Activated CD4-positive, alpha-beta T cell treated with anti-CD3 and anti-CD28 coated beads, Interleukin-2, Interleukin-4, amounts not matched to agents 100 ng/mL and 50 ng/mL, durations not matched to agents 16 hours and 8 hours (primary cell): ENCODE measurements at places on chromosomes 6 and 20.

- DNase-seq, result no peak
Measured at GRCh38 chr20:12311094-12311865, 393.6 kb downstream of the BTBD3 start.

- no peak for DNase-seq
Measured at GRCh38 chr6:20020526-20020925, 183.4 kb downstream of the ID4 start.

DNA sequence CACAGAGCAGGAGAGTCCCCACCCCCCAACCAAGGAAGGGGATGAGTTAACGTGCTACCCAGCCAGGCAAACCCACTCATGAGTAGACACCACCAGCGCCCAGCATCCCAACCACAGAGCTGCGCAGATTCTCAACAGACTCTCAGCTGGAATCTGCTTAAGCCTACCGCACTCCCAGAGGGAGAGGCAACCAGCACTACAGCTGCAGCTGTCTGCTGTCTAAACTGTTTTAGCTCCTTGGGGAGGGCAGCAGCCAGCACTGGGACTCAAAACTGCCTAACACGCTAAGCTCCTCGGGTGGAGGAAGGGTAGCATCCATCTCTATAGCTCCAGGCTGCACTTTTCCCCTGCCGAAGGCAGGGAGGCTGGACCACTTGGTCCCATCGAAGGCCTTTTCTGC is 539.8 kb downstream of the EPHA7 start:
- DNase-seq, result no peak

DNA sequence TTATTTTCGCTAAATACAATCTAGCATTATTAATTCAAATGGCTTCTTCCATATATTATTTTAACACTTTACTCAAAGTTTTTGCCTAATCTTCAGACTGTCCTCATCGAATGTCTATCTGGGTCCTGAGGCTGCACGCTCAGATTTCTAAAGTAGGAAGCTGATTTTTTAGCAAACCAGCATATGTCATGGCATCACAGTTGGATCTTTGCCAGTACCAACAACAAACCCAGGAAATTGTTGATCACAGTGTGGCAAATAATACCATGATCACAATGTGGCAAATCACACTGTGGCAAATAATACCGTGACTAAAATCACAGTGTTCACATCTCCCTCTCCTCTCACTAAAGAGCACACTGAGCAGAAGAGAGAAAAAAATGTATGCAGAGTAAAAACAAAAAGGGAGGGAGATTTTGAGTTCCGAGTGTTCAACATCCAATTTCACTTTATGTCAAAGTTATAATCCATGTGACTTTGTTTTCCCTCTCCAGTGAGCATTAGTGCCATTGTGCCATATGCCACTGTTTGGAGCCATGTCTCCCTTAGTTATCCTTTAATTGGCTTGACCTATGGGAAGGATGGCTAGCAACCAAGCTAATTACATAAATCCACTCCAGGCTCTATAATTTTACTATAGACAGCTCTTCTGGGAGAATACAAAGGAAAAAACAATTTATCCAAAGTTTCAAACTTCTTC is 1059.6 kb downstream of the HACE1 start:
- no peak for DNase-seq

- no peak for DNase-seq
Measured at GRCh38 chr6:40417031-40417430, 170.1 kb downstream of the LRFN2 start.

DNA sequence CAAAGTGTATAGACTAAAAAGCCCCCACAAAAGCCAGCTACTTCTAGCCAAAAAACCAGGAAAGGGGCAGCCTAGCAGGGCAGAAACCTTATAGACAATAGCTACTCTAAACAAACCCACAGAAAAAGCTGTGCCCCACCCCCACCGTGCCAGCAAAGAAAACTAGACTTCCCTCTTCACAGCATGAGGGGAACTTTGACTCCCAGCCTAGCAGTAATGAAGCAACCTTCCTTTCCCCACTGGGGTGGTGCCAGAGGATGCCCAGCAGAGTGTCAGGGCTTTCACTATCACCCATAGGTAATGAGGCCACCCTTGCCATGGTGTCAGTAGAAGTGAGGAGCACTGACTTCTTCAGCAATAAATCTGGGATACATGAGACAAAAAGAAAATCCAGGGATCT is 99.0 kb upstream of the LGSN start:
- DNase-seq, result no peak

DNA sequence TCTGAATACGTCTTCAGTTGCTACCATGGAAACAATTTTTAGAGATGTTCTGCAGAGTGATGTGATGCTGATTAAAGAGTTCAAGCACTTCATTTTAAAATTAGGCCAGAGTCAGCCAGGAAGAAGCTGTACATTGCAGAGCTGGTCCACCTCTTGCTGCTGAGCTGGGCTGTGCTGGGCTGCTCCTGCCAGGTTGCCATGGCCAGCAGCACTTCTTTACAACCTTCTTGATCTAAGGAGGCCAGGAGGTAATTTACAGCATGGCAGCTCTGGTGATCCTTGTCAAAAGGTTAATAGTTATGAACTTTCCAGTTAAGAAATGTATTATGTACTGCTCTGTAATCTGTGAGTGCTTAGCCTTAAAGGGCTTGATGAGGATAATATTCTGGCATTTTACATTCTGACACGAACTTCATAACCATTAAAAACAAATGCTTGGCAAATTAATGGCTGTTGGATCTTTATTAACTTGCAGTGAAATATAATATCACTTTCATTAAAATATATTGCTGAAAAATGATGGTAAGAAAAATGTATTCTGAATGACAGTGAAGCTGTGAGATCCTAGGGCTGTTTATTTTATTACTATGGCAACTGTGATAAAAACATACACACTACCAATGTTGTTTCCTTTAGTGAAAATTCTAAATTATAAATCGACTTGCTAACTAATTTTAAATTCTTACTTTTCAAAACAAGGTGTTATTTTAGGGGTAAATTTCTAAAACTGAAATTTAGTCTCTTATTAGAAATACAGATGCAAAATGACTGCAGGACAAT is 259.7 kb downstream of the RFPL4B start:
- DNase-seq, result no peak

DNA sequence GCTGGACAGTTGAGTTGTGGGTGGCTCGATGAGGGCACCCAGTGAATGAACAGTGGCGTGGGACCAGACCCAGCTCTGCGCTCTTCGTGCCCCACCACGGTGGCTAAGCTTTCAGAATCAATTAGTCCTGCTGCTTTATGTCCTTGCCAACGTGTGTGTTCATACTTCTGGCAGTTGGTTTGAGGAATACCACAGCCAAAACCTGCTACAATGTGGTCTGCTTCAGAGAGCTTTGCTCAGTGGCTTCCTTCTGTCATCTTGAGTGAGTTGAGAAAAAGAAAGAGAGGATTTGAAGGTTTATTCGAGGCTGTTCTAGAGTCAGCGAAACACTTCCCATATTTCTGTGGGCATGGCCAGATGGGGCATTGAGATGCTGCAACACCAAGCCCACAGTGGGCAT is 39.5 kb upstream of the SLC22A2 start:
- no peak for DNase-seq

DNA sequence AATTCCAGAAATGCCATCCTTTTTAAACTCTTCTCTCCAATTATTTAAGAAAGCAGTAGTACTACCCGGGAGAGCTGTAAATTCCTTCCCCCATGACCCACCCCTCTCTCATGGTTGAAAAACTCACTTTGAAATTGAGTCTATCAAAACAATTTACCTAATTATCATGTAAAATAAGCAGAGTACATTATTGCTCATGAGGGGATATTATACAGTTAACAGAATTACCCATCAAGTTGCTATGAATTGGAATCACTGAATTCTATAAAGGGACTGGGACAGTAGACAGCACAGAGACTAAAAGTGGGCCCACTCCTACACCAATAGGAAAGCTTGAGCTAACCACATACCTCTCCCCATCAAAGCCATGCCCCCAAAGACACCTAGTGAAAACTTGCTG is 16.3 kb downstream of the JAG1 start:
- DNase-seq, result no peak

- no peak for DNase-seq
Measured at GRCh38 chr6:137119196-137120104, 54.0 kb downstream of the IL22RA2 start.

GRCh38 chr20:58473453-58474425 is 41.5 kb downstream of the APCDD1L start:
- no peak for DNase-seq

- DNase-seq, result no peak
Measured at GRCh38 chr6:108549741-108550140, 11.0 kb upstream of the FOXO3 start.

- no peak for DNase-seq
Measured at GRCh38 chr20:19701429-19701828, 56.6 kb upstream of the RIN2 start.

GRCh38 chr20:59598625-59599310 is 5.6 kb upstream of the PHACTR3 start:
- DNase-seq, result peak; percentile 41

DNA sequence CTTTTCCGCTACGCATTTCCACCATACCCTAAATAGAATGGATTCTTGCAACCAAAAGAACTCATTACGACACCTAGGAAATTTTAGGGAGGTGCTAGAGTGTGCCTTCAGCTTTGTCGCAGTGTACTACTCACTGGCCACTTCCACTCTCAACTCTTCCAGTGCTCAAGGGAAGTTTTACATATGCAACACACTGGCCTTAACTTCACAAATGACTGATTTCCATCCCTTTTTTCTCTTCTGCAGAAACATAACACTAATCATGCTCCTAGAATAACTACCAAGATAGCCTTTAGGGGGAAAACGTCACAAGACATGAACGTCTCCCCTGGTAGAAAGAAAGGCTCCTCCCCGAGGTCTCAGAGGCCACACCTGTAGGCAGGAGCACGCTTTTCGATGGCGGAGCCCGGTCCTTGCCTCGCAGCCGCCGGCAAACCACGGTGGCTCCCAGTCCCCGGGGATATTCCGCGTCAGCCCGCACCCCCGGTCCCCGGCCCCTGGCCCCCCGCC is 584 bp downstream of the LYRM4 start:
- peak; percentile 67 for DNase-seq

- peak; percentile 38 for DNase-seq
Measured at GRCh38 chr6:157075549-157076450, 247.5 kb downstream of the TMEM242 start.

GRCh38 chr20:4065391-4065844 is 50.1 kb upstream of the RNF24 start:
- no peak for DNase-seq

DNA sequence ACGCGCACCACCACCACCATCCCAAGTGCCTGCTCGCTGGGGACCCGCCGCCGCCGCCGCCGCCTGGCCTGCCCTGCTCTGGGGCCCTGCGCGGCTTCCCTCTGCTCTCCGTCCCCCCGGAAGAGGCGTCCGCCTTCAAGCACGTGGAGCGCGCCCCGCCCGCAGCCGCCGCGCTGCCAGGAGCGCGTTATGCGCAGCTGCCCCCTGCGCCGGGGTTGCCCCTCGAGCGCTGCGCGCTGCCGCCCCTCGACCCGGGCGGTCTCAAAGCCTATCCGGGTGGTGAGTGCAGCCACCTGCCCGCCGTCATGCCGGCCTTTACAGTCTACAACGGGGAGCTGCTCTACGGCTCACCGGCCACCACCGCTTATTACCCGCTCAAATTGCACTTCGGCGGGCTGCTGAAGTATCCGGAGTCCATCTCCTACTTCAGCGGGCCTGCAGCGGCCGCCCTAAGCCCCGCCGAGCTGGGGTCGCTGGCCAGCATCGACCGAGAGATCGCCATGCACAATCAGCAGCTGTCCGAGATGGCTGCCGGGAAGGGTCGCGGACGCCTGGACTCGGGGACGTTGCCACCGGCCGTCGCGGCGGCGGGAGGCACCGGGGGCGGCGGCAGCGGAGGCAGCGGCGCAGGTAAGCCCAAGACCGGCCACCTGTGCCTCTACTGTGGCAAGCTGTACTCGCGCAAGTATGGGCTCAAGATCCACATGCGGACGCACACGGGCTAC is 7.2 kb downstream of the PRDM13 start:
- no peak for DNase-seq

DNA sequence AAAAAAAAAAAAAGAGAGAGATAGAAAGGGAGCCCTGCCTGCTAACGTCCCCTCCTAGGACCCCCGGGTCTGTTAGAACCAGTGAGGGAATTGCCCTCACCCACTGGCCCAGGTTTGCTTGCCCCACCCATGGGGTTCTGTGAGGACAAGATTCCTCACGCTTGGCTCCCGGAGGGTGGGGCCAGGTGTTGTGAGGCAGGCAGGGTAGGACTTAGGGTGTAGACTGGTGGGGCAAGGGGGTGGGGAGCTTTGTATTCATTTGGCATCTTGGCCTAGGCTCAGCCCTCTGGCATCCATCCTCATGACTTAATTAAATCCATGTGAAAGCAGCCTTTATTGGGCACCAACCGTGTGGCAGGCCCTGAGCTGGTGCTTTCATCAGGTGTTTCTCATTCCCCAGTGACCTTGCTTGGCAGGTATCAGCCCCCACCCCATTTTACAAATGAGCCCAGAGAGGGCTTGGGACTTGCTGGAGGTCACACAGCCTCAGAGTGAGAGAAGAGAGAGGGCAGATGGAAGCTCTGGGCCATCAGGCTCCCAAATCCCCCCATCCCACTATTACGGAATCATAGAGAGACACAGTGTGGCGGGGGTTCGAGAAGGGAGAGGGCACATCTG is 19.0 kb downstream of the RAB44 start:
- DNase-seq, result no peak

DNA sequence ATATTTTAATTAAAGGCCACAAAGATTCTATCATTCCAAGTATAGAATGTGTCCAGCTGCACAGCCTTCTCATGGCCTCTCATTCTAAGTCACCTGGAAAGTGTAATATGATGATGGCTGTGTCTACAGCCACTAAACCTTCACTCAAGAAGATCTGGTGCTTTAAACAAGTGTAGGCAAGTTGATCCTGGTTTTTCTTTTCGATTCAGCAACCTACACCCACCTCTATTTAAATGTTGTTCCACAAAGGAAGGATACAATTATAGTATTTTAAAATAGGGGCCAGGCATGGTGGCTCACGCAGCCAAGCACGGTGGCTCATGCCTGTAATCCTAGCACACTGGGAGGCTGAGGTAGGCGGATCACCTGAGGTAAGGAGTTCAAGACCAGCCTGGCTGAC is 25.5 kb upstream of the DST start:
- no peak for DNase-seq

GRCh38 chr6:149929422-149929821 is 6.5 kb upstream of the RAET1G start:
- DNase-seq, result no peak

DNA sequence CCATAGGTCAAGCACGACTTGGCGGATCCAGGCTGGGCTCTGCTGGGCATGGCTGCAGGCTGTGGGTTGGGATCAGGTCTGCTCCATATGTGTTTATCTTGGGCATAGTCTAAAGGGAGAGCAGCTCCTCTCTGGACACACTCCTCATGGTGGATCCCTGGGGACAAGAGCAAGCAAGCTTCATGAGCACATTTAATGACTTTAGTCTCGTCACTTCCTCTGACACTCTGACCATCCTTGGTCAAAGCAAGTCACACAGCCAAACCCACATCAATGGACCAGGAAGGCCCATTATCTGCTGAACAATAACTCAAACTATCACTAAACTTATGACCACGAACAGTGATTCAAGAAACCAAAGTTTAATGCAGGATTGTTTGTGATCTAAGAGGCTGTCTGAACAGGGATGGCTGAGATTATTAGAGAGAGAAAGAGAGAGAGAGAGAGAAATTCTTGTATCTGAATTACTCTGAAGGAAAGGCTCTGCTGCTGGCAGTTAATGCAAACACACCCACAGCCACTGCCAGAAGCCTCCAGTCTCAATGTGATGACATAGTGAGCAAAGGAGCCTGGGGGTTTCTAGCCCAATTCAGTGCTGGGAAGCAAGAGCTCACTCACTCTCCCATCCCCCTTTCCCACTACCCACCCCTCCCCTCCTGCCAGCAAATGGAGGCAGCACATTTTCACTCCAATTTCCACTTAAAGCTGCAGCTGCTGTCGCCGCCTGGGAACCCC is 490.2 kb upstream of the SULF2 start:
- DNase-seq, result no peak

- no peak for DNase-seq
Measured at GRCh38 chr6:10425975-10426780, 11.3 kb upstream of the TFAP2A start.
